Activated T-cell treated with anti-CD3 and anti-CD28 coated beads, Interleukin-2, amount 50 U/mL, for 1 hour (primary cell): ENCODE measurements at places on chromosomes 5 and 9.

DNA sequence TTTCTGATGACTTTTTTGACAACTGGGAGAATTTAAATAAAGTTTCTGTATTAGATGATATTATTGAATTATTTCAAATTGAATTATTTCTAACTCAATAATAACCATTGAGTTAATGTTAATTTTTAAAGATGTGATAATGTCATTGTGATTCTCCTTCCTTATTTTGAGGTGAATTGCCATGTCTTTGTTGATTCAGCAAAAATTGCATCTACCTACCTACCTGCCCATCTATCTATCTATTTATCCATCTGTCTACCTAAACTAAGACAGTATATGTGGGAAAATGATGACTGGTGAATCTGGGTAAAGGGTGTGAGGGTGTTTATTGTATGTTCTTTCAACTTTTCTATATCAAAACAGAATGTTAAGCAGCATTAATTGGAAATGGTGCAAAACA lies 75.0 kb downstream of the G3BP1 start:
- no peak for DNase-seq

- no peak for DNase-seq
Measured at GRCh38 chr5:127994087-127994660, 89.4 kb upstream of the SLC12A2 start.

DNA sequence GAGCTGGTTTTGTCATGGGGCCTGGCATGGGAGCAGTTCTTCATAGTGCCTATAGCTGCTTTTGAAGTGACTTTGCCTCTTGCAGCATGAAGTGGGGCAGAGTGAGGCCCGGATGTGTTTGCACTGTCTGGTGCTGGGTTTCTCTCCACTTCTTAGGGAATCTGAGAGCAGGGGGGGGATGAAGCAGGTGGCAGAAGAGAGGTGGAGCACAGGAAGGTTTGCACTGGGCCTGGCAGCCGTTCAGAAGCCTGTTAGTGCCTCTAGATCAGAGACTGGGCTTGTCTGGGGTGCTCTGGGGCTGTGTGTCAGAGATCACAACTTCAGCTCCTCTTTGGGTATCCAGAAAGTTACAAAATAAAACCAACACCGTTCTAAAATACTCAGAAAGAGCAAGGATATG lies 18.4 kb downstream of the USP20 start:
- DNase-seq, result no peak

DNA sequence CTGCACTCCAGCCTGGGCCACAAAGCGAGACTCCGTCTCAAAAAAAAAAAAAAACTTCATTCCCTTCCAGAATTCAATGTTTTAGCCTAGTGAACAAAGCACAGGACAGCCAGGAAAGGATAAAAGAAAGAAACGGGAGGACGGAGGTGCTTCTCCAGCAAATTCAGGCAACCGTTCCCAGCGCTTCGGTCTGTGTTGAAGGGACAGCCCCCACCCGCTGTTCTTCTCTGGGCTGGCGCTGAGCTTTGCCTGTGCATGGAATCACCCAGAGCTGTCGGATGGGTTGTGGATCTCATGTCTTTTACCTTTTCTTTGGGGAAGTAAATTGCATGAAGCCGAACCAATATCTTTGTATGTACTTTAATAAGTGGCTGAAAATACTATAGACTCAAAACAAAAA lies 248.4 kb upstream of the IRX2 start:
- no peak for DNase-seq

DNA sequence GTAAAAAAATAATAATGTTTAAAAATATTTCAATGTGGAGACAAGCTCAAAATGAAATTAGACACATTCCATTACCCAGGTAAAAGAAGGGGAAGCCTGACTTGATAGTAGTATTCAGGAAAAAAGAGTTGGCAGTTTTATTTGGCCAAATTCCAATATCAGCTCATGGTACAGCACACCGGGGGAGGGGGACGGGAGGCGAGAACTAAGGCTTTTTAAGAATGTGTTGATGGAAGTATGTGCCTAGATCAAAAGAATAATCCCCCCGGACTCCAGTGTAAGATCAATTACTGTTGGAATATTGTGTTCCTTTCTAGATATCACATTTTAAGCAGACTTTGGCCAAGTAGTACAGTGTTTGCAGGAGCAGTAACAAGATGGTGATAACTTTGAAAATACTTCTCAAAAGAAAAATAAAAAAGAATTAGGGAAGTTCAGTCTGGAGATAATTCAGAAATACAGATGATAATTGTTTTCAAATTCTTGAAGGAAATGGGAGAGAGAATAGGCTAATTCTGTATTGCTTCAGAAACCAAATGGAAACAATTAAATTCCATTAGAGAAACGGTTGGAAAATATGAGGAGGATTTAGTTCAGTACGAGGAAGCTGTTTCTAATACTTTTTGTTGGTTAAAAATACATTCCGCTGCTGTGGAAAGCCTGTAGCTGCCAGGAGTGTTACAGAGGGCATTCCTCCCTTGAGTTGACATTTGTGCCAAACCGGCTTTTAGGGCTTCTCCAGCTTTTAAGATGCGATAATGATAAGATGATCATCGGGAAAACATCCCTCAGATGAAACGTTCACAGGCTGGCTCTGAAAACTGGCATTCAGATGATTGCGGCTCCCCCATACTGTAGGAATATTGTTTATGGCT lies 98.1 kb upstream of the ERBIN start:
- DNase-seq, result no peak

DNA sequence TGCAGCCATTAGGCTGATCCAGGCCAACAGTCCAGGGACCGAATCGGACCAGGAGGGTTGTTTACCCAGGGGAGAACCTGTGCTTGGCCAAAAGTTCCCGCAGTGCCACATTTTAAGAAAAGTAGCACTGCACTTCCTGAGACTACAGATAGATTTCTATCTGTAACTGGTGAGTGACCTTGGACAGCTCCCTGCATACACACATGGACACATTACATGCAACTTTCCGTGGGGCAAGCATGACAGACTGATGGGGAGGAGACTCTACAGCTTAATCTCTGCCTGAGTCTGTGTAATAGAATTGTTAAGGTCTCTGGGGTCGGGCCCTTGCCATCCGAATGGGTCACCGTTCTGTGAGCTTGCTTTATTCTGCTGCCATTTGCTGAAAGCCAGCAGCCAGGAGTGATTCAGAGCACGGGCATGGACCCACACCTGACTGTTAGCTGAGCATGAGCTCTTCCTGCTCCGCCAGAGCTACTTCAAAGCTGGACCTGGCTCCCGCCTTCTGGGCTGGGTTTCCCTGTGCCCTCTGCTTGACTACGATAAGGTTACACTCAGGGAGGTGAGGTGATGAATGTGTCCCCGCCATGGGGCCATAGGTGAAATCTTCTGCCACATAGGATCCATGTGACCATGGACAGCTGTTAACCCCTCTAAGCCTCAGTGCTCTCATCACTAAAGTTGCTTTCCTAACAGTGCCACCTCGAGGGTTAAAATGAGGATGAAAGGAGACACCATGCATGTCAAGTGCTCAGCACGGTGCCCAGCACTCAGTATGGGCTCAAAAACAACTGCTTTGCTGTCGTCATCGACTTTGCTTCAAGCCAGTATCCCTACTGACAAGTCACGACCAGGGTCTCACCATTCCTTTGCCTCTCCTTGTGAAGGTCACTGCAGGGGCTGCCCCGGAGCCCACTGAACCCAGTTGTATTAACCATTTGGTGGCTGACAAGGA lies 200.0 kb downstream of the MELK start:
- no peak for DNase-seq

GRCh38 chr9:129402931-129403778 lies 217.7 kb downstream of the C9orf50 start:
- no peak for DNase-seq

- DNase-seq, result no peak
Measured at GRCh38 chr5:74079971-74080556, 454.1 kb downstream of the ARHGEF28 start.

DNA sequence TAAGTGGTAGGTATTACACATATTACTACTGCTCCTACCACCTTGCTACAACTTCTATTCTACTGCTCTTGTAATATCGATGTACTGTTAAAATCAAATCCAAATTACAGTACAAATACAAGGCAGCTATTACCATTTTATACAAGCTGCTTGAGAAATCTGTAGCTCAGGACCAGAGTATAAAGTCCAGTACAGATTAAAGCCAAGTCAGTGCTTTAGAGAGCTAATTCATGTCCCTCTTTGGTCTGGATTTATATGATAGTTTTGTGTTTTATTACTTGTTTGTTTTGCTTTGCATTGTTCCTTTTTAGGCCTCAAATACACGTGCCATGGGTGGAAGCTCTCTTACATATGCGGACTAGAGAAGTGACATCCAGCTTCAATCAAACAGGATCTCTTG lies 75.8 kb downstream of the DPYSL3 start:
- DNase-seq, result no peak

DNA sequence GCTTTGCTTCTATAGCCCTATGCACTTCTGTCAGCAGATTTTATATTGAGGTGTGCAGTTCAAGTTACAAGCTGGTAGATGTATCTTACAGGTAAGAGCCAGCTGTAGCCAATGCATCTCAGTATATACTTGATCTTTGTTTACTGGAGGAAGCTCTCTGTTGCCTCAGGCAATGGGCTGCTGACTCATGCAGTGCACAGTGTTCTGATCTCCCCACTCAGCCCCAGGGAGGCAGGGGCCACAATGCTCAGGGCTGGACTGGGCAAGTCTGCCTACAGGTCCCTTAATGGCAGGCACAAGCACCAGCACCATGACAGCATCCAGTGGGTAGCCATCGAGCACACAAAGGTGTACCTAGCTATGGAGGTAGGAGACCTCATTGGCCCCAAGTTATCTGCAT lies 178.8 kb upstream of the CDH10 start:
- DNase-seq, result no peak

DNA sequence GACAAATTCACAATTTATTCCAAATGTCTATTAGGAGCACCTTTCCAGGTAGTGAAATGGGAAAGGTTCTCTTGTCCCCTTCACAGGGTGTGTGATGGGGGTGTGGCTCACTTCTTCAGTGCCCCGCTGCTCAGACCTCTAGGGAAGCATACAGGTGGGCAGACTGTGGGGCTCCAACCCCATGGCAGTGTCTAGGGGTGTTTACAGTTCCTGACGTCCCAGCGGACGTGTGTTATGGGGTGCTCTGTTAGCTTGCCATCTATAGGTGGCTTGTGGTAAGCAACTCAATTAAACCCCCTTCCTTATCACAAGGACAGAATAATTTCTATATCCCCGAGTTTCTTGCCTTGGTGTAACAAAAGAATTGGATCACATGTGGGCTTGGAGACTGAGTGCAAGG lies 67.4 kb upstream of the SPINK5 start:
- no peak for DNase-seq

DNA sequence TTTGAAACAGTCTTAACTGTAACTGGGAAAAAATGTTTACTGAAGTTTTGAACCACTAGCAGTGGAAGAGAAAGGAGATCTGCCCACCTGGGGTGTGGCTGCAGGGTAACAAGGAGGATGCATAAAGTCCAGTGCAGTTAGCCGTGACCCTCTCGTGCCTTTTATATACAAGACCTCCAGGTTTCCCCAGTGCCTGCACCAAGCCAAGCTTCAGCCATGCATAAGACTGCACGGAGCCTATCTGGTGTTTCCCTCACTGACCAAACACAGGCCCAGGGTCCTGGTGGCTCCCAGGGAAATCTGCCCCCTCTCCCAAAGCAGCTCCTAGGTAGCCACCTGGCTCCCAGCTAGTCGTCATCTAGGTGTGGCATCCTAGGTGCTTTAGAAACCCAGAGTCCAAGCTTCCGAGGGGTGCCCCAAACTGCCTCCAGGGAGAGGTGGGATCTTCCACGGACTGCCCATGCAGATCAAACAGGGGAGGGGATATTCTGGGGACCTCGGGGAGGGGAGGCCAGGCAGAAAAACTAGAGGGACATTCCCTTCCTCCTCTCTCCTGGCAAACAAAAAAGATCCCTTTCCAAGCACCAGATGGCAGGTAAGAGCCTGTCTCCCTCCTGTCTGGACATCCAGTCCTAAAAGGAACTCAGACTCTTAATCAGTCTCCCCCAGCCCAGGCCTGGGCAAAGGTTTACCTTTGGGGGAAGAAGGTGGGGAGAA lies 2.7 kb downstream of the SHB start:
- no peak for DNase-seq

- DNase-seq, result no peak
Measured at GRCh38 chr5:135878156-135878620, 17.5 kb downstream of the IL9 start.

DNA sequence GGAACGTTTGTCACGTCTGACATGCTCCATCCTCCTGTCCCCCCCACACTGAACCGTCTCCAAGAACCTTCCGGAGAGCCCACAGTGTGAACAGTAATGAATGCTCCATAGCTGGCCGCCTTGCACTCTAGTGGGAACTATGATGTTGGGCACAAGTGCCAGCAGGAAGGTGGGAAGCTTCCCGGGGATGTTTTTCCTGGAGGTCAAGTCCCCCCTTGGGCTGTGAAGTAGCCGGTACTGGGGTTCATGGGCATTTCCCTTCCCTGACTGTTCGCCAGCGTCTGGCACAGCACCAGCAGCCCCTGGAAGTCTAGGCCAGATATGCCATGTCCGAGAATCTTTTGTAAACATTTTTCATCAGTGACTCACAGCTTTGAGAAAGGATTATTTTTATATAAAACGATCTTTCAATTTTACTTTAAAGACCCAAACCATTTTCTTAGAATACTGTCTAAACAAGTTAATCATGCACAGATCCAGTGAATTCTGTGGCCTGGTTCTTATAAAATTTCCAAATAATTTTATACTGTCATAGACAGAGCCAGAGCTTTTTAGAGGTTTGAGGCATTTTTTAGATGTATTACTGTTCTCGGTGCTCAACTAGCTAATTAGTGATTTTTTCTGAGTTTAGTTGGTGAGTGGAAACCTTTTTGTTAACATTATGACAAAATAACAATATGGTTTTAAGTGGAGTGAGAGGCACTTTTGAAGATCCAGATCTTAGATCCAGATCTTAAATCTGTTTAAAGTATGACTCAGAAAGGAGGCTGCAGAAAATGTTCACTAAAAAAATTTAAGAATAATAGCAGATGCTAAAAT lies 11.6 kb downstream of the ABL1 start:
- no peak for DNase-seq

GRCh38 chr9:3887786-3888496 lies 362.1 kb upstream of the RFX3 start:
- DNase-seq, result no peak

- DNase-seq, result no peak
Measured at GRCh38 chr5:168334695-168335094, 43.2 kb downstream of the WWC1 start.
